NCI-H1930 (cell line): ENCODE measurements at places on chromosomes 7 and 10.

- no peak for DNase-seq
Measured at GRCh38 chr10:132696728-132697577, 89.0 kb downstream of the NKX6-2 start.

GRCh38 chr7:83941300-83941699, 253.3 kb downstream of the SEMA3A start:
- no peak for DNase-seq

DNA sequence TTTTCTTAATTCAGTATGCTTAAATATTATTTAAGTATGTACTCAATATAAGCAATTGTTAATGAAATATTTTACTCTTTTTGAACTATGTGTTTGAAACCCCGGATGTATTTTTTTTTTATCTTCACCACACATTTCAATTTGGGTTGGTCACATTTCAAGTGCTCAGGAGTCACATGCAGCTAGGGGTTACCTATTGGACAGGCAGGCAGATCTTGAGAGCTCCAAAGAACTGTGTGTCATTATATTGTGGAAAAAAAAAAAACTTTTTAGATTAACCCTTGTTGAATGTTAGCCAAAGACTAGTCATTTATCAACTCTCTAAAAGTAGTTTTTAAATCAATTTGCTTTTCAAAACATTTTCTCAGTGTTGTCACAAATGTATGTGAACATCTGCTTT, 37.2 kb downstream of the IKZF1 start:
- no peak for DNase-seq

GRCh38 chr7:77188731-77189437, 10.7 kb downstream of the FGL2 start:
- DNase-seq = no peak

DNA sequence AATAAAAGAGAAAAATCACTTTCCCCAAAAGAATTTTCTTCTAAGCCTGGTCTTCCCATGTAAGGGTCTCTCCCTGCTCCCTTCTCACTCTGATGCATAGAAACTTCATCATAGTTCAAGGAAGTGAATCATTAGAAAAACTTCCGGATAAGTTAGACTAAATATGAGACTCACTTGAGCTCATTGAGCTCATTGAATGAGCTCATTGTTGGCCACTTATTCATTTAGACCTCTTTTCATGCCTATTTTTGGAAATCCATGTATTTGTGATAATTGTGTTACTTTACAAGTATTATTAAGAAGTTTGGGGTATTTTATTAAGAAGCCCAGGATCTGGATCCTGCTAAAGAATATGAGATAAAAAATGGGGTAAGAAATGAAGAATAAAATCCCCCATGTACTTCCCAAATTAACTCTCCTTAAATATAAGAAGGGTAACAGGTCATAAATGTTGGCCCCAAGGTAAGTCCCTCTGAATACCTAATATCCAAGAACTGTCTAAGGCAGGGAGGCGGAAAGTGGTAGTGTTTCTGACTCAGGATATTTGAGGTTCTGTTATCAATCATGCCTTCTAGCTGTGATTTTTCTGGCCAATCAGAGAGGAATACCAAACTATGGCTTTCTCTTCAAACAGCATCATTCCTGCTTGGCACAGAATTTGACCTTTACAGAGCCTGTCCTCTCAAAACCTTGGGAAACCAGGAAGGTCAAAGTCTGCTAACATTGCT, 236.5 kb upstream of the PTN start:
- no peak for DNase-seq

DNA sequence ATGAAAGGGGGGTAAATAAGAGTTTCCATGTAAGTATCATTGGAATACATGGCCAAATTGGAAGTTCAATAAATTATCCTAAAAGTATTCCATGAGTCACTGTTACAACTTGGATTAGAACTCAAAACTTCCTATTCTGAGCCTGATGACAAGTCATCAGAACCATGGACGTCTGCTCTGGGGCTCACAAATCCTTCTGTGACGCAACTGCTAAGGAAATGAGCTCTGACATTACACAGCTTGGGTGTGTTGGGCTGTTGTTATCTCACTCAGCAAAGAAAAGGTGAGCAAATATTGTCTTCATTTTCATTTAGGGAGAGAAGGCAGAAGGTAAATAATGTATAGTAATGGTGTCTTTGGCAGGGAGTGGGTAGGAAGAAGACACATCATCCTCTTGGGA, 214.8 kb upstream of the ADO start:
- DNase-seq = no peak
